ENCODE measurements at places on chromosomes 7 and 10. TPM values are rescaled to one million over a fixed set of nuclear protein-coding genes. Genes with fewer than 3 reads are reported as not detected.

Gene EPHA1
- not detected for total RNA-seq

Gene RBM20
- 2.1 TPM for total RNA-seq

Gene CUL1
- total RNA-seq = 55.7 TPM

Gene TET1
- 0.58 TPM for total RNA-seq

Gene ASB15
- not detected for total RNA-seq

Gene MMD2
- total RNA-seq = not detected

Gene ODAD2
- not detected for total RNA-seq

Gene ACHE
- total RNA-seq = 2.6 TPM

Measured in A549 treated with ZK216348 at 1 μM for 4 hours (cell line).